ENCODE measurements at places on chromosomes 2 and 18.

DNA sequence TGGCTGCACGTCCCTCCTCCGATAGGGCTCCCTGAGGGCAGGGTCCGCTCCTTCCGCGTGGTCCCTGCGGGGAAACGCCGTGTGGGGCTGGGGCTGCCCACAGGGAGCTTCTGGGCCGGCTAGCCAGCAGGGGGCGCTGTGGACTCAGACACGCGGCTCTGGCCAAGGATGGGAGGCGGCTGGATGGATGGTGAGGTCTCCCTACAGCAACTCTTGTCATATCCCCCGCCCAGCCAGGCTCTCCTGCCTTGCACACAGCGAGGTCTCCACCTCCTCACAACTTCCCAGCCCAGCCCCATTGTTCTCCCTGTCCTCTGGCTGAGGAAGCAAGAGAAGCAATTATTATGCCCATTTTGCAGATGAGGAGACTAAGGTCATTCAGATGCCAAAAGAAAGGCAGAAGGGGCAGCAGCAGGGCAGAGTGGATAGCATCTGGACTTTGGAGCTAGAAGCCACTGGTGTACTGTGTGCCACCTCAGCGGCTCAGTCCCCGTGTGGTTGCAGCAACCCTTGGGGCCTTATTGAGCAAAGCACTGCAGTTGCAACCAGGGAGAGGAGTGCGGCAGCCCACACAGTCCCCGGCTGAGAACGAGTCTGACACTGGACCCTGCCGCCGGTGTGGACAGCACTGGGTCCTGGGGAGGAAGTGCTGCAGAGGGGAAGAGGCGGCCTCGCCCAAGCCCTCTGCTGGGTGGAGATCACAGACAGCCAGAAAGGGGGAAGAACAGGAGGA lies 99.0 kb downstream of the ZFP36L2 start:
- DNase-seq, result no peak

DNA sequence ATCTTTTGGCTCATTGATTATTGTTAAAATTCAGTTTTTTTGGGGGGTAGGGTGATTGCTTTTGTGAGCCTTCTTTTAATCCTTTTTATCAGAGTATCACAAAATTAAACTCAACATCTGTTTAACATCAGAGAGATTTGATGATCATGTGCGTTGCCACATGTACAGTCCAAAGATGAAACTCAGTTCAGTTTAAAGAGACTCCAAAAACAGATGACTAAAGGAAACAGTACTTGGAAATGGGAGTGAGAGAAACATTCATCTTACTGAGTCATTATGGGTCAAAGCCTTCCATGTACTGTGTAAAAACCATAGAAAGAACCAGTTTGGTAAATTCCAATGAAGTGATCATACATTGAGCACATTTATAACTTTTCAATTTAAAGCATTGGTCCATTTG lies 53.0 kb downstream of the LYPD6 start:
- DNase-seq, result no peak

DNA sequence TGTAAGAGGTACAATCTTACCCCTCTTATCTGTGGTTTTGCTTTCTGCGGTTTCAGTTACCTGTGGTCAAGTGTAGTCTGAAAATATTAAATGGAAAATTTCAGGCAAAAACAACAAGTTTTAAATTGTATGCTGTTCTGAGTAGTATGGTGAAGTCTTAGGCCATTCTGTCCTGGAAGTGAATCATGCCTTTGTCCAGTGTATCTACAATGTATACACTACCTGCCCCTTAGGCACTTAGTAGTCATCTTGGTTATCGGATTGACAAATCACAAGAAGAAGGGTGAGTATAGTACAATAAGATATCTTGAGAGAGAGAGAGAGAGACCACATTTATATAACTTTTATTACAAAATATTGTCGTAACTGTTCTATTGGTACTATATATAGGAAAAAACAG lies 43.5 kb downstream of the RAB3GAP1 start:
- DNase-seq, result no peak

- no peak for DNase-seq
Observed at GRCh38 chr2:174965992-174966744, 39.0 kb downstream of the CHN1 start.

- no peak for DNase-seq
Observed at GRCh38 chr2:51231071-51231470, 199.1 kb upstream of the NRXN1 start.

- no peak for DNase-seq
Observed at GRCh38 chr2:78351208-78351607, 674.3 kb upstream of the REG3G start.

- DNase-seq, result no peak
Observed at GRCh38 chr2:127379712-127380355, 7.9 kb downstream of the MAP3K2 start.

DNA sequence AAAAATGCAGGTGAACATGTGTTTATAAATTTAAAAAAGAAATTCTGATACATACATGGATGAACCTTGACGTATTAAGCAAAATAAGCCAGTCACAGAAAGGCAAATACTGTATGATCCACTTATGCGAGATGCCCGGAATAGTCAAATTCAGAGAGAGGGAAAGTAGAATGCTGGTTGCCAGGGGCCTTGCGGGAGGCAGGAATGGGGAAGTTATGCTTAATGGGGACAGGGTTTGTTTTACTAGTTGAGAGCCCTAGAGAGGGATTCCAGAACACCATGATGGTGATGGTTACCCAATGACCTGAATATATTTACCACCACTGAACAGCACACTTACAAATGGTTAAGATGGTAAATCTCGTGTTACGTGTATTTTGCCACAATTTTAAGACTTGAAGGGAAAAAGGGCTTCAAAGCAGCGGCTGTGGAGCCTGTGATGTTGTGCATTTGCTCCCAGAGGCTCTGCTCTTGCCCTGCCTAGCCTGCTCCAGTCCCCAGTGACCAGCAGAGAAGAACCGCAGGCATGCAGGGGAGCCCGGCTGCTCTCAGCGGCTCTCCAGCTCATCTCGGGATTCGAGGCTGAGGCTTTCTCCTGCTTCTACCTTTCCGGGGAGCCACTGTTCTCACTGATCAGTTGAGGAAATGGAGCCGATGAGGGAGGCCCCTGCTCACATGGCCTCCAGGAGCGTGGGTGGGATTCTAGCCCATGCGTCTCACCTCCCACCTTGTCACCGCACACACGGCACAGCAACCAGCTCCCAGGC lies 51.7 kb upstream of the TFCP2L1 start:
- no peak for DNase-seq

DNA sequence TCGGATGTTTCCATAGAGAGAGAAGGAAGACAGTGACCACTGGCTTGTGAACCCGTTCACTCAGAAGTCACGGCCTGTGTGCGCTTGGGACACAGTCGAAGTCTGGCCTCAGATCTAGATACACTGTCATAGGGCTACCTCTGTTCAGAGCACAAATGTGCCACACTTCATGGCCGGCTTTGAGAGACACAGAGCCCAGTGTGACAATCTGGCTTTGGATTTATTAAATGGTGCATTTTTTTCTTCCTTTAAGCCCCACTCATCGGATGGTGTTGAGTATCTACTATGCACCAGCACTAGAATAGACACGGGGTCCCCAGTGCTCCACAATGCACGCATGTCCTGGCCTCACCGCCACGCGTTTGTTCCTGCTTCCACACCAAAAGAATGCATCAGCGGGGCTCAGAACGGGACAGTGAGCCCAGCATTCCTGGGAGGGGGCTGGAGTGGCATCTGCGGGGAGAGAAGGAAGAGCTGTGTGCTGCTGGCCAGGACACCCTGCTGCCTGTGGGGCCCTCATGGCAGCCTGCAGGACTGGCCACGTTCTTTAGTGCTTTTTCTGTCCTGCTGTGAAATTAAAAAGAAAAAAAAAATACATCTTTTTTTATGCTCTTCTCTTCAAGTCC lies 738.9 kb upstream of the SALL3 start:
- no peak for DNase-seq

DNA sequence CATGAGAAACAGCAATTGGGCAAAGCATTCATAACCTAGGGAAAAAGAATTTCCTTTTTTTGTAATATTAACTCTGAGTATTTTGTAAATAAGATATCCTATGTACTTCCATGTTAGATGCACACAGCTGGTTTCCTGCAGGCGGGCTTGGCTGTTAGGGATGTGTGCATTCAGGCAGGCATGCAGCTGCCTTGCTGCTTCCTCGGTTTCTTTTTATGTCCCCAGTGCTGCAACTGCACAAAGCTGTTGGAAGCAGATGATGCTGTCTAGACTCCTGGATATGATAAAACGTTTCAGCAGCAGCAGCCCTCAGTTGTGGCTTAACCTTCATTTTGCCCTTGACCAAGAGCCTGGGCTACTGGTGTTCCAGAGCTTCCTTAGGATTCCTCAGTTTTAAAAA lies 89.4 kb upstream of the EML6 start:
- no peak for DNase-seq

- DNase-seq, result no peak
Observed at GRCh38 chr18:26267357-26267930, 41.2 kb downstream of the TAF4B start.

DNA sequence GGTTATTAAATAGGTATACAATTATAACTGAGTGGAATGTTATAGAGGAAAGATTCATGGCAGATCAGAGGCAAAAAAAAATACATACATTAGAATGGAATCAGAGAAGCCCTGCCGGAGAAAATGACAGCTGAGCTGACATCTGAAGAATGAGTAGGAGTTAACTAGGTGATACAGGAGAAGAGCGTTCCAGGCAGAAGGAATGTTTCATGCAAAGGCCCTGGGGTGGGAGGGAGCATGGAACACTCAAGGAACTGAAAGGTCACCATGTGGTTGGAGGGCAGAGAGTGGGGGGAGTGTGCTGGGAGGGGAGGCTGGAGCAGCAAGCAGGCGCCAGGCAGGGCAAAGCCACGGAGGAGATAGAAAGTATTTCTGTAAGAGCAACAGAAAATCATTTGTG lies 31.6 kb upstream of the CDK5R2 start:
- no peak for DNase-seq

DNA sequence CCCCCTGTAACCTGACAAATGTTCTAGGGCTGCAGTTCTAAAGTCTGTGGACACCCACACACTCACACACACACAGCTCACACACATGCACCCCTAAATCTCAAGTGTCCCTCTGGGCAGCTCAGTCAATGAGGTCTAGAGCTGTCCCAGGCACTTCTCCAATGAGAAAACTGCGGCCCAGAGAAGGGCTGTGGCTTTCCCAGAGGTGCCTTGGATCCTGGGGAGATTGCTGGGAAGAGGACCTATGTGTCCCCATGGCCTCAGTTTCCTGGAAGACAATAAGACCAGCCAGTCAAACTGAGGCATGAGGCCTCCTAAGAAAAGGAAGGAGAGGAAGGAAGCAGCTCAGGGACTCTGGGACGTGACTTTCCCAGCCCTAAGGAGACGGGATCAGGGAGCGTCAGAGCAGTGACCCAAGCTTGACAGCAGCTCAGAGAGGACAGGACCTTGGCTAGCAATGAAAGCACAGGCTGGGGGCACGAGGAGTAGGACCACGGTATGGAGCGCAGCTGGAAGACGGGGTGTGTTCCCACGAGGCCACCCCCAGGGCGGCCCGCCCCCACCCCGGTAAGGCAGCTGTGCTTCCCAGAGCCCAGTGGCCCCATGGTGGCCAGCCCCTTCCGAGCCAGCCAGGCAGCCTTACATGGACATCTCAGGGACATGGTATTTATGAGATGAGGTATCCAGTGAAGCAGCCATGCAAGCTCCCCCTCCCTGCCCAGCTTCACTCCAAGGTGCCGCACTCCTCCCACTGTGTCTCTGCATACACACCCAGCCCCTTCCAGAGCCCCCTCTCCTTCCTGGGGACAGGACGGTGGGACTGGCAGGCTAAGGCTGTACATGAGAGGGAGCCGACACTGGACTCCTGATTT lies 46.0 kb downstream of the TNS1 start:
- no peak for DNase-seq

DNA sequence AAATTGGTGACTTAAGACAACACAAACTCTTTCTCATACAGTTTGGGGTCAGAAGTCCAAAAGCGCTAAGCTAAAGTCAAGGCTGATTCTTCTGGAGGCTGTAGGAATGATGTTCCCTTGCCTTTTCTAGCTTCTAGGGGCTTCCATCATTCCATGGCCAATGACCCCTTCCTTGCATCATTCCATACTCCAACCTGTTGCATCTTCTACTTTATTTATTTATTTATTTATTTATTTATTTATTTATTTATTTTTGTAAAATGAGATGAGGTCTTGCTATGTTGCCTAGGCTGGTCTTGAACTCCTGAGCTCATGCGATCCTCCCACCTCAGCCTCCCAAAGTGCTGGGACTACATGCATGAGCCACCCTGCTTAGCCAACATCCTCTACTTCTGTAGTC lies 44.7 kb upstream of the C1D start:
- no peak for DNase-seq

DNA sequence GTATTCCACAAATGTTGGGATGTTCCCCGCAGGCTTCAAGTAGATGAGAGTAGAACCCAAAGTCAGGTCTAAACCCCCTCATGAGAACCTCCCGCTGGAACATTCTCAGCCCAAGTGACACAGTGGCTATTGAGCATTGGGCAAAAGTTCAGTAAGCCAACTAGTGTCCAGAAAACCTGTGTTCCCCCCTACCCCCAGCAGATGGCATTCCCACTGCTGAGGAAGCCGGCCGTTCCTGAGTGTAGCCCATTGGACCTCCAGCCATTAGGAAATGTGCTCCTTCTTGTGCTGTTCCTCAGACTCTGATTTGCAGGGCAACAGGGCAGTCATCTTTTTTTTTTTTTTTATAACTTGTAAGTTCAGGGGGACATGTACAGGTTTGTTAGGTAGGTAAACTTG lies 152.1 kb downstream of the NCK2 start:
- DNase-seq, result no peak

DNA sequence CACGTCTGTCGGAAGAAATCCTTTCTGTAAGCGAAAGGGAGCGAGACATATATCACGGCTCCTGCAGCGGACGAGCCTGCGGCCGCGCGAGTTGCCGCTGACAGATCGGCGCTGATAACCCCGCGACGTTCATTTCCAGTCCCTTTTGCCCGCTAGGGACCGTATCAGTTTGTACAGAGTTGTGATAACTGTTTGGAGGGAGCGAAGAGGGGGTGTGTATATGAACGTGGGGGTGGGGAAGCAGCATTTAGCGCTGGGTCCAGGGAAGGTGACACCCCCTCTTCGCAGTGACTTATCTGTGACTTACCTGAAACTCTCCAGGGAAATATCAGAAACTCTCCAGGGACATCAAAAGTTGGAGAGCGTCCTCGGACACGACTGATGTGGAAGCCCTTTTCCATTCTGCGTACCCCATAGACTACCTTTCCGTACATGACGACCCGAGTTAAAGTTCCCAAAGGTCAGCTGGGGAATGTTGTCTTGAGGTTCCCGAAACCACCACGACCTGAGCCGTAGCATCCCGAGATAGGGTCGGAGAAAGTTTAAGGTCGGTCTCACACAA lies 948 bp upstream of the GATA6 start:
- no peak for DNase-seq

GRCh38 chr2:67652679-67653078 lies 255.5 kb downstream of the ETAA1 start:
- DNase-seq, result no peak

Data from GM19239 (cell line).